Immature natural killer cell (primary cell): ENCODE measurements at places on chromosomes 12 and 14.

- DNase-seq, result no peak
These were observed 157.5 kb upstream of the ATF7IP start for GRCh38 chr12:14207905-14208551.

DNA sequence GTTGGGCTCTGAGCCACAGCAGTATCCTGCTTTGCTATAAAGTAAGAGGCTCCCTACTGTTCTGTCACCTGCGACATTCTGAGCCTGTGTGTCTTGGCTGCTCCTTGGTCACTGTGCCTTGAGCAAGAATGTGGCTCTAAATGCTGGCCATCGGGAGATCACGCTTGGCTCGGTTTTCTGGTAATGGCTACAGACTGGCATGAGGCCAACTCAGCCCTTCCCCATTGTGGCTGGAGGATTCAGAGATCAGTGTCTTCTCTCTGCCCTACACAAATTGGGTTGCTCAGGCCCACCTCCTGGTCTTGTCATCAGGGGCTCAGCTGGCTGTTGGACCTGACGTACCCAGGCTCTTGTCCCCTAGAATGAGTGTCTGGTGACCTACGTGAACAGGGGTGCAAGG is 94.5 kb downstream of the PLXNC1 start:
- DNase-seq, result no peak

DNA sequence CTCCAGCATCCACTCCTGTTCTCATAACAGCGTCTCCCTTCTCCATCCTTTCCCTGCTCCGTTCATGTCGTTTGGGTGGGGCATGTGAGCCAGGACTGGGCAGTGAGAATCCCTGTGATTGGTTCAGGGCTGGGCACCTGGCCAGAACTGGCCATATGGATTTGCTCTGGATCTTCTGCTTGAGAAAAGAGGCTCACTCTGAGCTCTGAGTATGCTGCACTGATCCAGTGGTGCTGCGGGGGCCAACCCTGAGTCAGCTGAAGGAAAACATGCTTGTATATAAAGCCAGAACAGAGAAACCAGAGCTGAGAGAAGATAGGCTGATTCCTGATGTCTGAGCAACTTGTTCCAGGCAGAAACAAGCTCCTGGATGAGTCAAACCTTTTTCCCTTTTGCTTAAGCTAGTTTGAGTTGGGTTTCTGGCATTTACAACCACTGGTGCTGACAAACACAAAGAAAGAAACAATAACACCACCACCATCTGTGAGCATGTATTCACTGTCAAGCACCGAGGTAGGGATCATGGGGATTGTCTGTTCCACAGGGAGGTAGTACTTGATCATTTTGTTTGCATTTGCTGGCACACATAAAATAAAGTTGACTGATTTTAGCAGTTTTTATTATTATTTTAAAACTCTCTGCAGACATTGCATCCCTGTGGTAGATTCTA is 14.0 kb upstream of the HPD start:
- DNase-seq, result no peak

DNA sequence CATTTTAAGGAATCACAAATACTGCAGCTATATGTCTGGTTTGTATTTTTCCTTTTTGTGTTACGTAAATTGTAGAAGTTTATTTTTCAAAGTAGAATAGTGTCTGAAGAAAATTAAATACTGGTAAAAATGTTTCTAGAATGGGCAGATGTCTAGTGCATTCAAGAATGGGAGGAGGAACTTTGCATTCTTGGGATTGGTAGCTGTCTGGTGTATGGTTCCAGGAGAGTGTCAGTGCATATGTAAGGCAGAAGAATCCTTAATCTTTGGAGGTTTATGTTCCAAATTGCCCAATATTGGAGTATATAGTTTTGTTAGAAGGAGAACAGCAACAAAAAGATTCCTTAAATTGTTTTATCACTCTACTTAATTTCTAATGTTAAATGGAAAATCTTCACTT is 13.5 kb downstream of the PAPOLA start:
- DNase-seq, result no peak

DNA sequence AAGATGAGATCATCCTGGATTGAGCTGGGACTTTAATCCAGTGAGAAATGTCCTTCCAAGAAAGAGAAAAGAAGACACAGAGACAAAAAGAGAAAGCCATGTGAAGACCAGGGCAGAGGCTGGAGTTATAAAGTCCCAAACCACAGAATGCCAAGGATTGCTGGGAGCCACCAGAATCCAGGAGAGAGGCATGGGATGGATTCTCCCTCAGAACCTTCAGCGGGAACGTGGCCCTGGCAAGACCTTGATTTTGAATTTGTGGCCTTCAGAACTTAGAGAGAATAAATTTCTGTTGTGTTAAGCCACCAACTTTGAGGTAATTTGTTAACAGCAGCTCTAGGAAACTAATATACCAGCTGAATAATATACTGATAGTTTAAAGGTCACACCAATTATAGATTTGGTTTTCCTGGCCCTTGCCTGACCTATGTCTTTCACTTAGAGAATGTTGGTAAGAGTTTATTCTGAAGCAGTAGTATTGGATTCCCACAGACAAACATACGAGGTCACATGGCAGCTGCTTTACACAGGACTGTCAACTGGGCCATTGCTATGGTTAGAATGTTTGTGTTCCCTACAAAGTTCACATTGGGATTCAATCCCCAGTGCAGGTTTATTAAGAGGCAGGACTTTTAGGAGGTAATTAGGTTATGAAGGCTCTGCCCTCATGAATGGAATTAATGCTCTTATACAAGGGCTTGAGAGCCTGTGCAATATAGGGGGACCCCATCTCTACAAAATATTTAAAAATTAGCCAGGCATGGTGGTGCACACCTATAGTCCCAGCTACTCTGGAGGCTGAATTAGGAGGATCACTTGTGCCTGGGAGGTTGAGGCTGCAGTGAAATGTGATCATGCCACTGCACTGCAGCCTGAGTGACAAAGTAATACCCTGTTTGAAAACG is 156.5 kb upstream of the EEA1 start:
- no peak for DNase-seq

- no peak for DNase-seq
These were observed 1.2 kb downstream of the ULK1 start for GRCh38 chr12:131895640-131896079.

- no peak for DNase-seq
These were observed 113.7 kb upstream of the MYF6 start for GRCh38 chr12:80593766-80594165.

GRCh38 chr12:122155705-122156104 is 18.3 kb downstream of the IL31 start:
- no peak for DNase-seq

GRCh38 chr12:132551641-132552031 is 58.7 kb downstream of the LRCOL1 start:
- no peak for DNase-seq

DNA sequence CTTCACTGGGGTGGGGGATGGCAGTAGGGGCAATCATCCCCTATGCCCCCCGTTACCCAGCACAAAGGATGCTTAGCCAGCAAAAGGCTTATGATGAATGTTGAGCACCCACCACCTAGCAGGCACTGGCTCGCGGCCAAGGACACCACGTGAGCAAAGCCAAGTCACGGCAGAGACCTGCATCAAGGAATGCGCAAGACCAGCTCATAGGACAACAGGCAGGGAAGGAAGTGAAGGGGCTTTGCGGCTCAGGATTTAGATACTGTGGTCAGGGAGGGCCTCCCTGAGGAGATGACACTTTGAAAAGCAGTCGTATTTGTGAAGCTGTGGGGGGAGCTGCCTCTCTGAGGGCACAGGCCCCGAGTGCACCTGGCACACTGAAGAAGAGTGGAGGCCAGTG is 32.8 kb downstream of the SH2B3 start:
- DNase-seq, result peak; percentile 66

DNA sequence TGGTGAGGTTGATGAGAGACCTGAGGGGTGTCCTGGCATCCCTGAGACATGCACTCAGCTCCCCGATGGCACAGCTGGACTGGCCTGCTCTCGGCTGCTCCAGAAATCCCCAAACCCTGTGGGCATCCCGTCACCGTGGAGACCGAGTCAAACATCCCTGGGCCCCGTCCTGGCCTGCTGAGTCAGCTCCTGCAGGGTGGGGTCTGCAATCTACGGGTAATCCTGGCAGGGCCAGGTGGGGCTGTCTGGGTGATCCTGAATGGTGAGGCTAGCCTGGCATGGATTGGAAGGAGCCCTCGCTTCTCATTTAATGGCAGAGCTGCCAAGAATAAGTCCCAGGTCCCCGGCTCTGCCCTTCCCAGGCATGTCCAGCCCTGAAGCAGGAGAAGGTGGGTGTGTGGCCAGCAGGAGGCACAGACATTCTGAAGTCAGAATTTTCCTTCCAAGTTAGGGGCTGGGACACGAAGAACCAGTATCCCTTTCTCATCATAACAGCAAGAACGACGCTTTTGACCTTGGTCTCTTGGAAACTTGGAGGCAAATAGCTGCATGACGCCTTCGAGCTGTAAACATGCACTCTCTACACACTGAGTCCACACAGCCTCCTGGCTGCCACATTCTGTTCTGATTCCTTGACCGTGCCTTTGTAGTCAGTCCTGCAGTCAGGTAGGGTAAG is 17.7 kb upstream of the SERPINA4 start:
- DNase-seq, result no peak

DNA sequence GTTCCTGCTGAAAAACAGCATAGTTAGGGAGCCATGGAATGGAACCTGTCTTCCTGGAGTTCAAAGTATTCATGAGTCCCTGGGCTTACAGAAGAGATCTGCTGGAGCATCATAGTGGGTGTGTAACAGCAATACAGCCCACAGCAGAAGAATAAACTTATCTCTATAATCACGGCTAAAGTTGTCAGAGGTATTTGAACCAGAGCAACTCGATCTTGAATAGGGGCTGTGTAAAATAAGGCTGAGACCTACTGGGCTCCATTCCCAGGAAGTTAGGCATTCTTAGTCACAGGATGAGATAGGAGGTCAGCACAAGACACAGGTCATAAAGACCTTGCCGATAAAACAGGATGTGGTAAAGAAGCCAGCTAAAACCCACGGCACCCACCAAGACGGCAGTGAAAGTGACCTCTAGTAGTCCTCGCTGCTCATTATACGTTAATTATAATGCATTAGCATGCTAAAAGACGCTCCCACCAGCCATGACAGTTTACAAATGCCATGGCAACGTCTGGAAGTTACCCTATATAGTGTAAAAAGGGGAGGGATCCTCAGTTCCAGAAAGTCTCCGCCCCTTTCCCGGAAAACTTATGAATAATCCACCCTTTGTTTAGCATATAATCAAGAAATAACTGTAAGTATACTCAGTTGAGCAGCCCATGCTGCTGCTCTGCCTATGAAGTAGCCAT is 223.4 kb downstream of the PCNX1 start:
- peak; percentile 32 for DNase-seq

GRCh38 chr14:43898687-43899086 is 608.4 kb downstream of the FSCB start:
- no peak for DNase-seq

DNA sequence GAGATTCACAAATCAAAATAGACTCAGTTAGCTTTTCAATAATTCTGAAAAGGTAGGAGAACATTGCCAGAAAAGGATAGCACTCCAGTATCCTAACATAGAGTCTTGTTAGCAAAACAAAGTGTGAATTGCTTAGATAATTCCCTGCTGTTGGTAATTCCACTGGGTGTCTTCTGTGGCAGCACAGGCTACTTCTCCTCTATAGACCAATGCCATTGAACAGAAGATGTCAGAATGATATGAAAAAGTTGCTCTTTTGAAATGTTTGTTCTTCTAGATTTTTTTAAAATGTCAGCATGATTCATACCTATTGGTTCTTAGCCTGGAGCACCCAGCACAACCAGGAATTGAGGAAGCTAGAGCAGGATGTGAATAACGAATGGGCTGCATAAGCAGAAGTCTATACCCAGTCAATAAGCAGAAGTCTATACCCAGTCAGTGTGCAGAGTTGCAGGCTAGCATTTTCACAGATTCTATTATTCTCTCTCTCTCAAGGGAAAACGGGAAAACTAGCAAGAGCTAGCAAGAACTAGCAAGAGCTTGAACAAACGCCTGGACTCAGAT is 112.8 kb downstream of the SYT1 start:
- no peak for DNase-seq

- no peak for DNase-seq
These were observed 95.6 kb upstream of the SLC38A2 start for GRCh38 chr12:46468160-46468559.

GRCh38 chr12:121652767-121653497 is 16.5 kb downstream of the MORN3 start:
- DNase-seq, result no peak
